ENCODE measurements at places on chromosomes 7 and 10.

DNA sequence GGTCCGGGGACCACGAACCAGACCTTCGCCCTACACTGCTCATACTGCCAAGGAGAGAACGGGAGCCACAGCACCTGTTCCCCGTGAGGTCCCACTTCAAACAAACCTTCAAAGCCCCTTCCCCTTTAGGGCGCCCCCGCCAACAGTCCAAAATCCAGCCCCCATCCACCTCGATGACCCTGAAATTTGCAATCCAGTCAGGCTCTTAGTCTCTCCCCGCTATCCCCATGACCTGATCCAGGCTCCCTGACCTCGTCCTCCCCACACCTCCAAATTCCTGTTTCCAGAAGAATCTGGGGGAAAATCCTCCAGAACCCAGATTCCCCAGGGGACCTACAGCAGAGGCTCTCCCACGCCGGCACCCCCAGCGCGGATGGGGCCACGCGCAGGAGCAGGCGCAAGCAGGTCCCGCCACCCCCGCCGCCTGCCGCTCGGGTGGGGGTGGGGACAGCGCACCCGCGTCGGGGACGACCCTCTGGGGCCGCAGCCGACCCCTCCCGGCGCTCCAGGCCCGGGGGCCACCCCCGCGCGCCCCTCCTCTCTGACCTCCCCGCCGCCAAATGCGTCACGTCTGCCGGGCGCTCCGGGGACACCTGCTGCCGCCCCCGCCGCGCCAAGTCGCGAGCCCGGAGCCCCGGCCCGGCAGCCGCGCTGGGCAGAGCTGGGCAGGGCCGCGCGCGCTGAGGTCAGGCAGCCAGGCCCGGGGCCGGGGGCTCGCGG, 753 bp downstream of the CAMK2B start:
- no peak for DNase-seq

DNA sequence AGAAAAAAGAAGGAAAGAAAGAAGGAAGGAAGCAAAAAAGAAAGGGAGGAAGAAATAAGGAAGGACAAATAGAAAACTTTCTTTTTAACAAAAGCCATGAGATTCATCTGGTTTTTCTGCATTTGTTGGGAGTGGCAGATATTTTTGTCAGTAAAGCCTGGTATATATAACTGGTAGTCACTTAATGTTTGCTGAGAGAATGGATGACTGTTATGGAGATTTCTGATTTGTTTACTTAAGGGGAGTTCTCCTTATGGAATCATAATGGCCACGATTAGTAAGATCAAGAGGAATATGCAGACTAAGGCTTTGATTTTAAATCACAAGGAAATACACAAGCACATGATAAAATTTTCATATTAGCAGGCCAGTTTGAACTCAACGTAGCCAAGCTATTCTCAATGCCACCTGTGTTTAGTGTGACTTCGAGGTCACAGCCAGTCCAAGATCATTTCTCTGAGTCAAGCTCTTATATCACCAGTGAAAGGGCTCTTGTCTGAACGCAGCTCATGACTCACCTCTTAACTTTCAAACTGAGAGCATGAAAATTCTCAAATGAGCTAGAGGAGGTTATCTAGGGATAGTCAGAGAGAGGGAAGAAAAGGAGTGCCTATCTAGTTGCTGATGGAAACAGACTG, 445.1 kb upstream of the ZMIZ1 start:
- DNase-seq, result no peak

- DNase-seq, result no peak
Observed at GRCh38 chr7:77434570-77435275, 18.6 kb upstream of the GSAP start.

GRCh38 chr7:92904244-92905131, 68.1 kb upstream of the CDK6 start:
- DNase-seq, result no peak

DNA sequence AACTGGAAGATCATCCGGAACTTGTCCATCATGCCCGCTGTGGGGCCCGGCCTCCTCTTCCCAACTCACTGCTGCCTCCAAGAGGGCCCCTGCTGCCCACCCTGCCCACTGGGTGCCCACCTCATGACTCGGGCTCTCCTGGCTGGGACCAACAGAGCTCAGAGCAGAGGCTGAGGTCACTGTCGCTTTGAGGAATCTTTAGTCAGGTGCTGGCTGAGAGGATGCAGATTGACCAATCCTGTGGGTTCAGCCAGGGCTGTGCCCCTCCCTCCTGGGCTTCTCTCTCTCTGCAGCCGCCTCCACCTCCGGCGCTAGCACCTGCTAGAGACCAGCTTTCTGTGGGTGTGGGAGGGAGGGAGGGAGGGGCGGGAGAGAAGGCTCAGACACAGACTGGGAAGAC, at the start of gene CALHM1:
Gene CALHM1, minus strand, starts transcription at position 181 of the 400 bp plus-strand sequence. Its CDS starts 149 bp downstream, at position 32.
- DNase-seq, result peak; percentile 5

DNA sequence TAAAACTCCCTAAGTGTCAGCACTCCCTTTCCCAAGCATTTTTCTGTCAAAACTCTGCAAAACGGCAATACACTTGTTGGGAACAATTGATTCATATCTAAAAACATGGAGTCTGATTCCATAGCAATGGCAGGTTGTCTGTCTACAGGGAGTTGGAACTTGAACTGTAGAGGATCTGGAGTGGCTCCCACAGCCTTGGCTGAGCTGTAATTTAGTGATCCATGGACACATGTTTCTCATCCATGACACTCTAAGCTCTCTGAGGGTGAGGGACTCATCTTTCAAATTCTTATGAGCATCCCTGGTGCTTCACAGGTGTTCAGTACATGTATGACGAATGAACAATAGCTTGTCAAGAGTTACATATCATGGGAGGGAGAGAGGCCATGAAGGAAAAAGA, 466.1 kb downstream of the GRID1 start:
- DNase-seq, result no peak

DNA sequence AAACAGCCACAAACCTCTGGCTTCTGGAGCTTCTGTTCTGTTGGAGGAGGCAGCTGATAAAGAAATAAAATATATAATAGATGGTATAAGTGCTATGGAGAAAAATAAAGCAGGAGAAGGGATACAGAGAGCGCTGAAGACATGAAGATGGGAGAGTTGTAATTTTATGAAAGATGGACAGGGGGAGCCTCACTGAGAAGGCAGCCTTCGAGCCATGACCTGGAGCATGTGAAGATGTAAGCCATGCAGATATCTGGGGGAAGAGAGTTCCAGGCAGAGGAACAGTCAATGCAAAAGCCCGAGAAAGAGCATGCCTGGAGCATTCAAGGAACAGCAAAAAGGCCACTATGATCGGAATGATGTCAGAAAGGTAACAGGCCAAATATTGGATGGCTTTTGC, 187.5 kb downstream of the KIAA1217 start:
- DNase-seq, result no peak

DNA sequence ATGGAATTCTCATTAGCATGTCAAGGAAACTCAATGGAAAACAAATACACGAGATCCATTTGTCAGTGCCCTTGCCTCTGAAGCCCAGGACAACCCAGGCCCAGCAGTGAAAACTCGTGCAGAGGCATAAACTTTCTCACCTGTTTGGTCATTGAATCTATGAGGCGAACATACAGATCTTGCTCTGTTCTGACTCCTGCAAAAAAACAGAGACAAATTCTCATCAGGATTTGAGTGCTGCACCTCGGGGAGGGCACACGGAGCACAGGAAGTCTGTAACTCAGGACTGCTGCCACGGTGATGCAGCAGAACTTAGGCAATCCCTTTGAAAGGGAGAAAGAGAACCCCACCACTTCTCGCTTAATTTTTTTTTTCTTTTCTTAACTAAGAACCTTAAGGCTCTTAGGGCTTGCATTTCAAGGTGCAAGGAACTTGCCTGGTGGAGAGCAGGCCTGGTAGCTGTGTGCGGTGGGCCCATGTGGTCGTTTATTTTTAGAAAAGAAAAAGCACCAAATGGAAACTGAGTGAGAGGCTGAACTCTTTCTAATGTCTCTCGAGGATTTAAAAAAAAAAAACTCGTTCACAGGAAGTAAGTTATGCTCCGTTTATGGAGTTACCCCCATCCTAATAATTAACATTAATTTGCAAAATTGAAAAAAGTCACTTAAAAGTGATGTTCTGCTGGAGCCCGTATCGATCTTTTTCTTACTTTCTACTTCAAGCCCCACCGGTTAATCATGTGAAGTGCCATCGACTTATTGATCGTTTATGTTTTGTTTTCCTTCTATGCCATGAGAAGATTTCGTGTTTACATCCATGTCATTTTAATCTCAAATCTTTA, 1.8 kb downstream of the EBF3 start:
- no peak for DNase-seq

DNA sequence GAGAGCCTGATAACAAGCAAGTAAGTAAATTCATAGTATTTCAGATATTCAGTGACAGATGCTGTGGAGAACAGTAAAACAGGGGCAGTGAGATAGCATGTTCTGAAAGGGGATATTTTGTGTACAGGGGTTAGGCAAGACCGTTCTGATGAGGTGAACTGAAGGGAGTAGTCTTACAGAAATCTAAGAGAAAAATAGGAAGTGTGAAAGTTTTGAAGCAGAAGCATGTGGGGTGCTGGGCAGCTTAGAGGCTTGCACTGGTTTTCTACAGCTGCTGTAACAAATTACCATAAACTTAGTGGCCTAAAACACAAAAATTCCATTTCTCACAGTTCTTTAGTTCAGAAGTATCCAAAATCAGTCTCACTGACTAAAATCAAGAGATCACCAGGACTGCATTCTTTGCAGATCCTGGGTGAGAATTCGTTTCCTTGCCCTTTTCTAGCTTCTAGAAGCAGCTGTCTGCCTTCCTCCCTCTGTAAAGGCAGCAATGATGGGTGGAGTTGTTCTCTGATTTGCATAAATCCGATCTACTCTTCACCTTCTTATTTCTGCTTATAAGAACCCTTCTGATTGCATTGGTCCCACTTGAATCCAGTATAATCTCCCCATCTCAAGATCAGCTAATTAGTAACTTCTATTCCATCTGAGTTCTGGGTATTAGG, 7.5 kb upstream of the KLF14 start:
- no peak for DNase-seq

- no peak for DNase-seq
Observed at GRCh38 chr7:74097937-74098614, 14.5 kb downstream of the LIMK1 start.

- DNase-seq, result peak; percentile 71
Observed at GRCh38 chr7:143372070-143372469, 9.1 kb upstream of the ZYX start.

DNA sequence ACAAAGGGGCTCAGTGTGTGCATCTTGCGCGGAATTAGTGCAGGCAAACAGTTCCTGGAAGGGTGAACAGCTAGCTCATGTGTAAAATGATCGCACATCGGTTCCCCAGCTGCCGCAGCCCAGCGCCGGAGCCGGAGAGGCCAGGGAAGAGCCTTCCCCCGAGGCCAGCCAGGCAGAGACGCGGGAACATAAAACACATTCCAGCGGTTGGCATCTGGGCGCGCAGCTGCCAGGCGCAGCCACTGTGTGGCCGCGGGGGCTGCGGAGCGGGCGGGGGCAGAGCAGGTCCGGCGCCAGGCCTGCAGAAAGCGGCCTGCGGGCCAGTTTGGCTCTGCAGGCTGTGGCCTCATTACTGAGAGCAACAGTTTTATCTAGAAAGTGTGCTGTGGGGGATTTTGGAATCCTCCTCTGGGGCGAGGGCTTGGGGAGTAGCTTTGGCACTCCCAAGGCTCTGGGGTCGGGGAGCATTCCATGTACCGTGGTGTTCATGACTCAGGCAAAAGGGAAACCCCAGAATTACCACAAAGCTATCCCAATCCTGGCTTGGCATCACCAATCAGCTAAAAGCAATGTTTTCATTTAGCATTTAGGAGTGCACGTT, 74.3 kb downstream of the SAMD9 start:
- DNase-seq, result peak; percentile 64

GRCh38 chr7:271266-272107, 18.5 kb upstream of the FOXL3 start:
- DNase-seq, result no peak

GRCh38 chr10:123361832-123362231, 207.6 kb downstream of the BUB3 start:
- DNase-seq, result no peak

DNA sequence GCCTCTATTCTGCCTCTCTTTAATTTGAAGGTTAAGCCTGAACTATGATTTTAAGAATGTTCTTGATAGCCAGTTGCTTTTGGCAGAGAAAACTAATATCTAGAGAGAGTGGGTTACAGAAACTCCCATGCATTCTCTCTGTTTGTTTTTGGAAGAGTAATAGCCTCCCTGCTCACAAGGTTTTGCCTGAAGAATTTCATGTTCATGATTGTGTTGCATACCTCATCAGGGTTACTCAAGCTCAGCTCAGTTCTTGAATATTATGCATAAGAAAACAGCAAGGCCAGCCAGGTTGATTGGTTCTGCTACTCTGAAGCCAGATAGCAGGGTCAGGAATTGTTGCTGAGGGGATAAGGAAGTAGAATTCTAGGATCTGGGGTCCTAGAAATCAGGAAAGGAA, 137.4 kb downstream of the MDFIC start:
- DNase-seq, result no peak

- DNase-seq, result peak; percentile 56
Observed at GRCh38 chr10:633279-634245, 55.9 kb downstream of the DIP2C start.

- no peak for DNase-seq
Observed at GRCh38 chr7:66047426-66047825, 28.2 kb upstream of the ASL start.

GRCh38 chr10:9762966-9763656, 1254.6 kb upstream of the CELF2 start:
- DNase-seq, result no peak

DNA sequence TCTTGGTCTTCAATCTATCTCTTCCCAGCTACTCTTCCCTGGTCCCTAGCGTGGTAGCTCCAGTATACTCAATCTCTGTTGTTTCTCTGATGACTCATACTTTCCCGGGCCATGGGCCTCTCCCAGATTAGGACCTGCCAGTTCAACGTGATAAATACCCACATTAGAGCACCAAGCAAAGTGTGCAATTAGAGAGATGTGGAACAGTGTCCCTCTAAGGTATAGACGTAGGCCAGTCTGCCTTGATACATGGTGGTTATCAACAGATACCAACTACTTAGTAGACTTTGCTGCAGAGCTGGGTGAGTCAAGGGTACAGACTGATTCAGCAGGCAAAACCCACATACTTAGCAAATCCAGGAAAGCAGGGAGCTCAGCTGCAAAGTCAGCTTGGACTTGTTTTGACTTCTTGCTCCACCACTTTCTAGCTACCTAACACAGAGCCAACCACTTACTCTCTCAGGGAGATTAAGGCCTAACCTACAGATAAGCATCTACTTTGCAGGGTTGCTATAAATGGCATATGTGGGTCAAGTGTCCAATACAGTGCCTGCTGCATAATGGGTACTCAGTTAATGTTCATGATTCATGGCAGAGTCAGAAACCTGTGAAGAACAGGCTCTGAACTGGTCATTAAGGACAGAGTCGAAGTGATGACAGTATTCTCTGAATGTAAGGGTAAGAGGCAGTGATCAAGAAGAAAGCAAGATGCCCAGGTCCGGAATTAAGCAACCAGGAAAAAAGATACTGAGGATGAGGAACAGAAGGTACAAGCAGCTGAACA, 176.1 kb downstream of the CHN2 start:
- no peak for DNase-seq

GRCh38 chr10:95536894-95537541, 24.2 kb downstream of the SORBS1 start:
- no peak for DNase-seq
